ENCODE measurements at places on chromosomes 4 and X.

- DNase-seq, result no peak
These were observed 159.6 kb downstream of the STIM2 start for GRCh38 chr4:27020203-27020602.

DNA sequence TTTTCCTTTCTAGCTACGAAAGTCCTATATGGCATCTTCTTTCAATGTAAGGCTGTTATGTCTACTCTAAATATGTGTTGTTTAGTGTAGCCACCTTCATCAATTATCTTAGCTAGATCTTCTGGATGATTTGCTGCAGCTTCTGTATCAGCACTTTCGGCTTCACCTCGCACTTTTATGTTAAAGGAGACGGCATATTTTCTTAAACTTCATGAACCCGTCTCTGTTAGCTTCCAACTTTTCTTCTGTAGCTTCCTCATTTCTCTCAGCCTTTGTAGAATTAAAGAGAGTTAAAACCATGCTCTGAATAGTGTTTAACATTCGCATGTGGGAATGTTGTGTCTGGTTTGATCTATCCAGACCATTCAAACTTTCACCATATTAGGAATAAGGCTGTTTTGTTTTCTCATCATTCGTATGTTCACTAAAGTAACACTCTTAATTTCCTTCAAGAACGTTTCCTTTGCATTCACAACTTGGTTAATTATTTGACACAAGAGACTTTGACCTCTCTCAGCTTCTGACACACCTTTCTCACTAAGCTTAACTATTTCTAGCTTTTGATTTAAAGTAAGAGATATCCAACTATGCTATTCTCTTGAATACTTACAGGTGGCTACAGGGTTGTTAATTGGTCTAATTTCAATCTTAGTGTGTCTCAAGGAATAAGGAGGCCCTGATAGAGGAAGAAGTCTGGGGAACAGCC, 476.8 kb downstream of the GABRG1 start:
- no peak for DNase-seq

DNA sequence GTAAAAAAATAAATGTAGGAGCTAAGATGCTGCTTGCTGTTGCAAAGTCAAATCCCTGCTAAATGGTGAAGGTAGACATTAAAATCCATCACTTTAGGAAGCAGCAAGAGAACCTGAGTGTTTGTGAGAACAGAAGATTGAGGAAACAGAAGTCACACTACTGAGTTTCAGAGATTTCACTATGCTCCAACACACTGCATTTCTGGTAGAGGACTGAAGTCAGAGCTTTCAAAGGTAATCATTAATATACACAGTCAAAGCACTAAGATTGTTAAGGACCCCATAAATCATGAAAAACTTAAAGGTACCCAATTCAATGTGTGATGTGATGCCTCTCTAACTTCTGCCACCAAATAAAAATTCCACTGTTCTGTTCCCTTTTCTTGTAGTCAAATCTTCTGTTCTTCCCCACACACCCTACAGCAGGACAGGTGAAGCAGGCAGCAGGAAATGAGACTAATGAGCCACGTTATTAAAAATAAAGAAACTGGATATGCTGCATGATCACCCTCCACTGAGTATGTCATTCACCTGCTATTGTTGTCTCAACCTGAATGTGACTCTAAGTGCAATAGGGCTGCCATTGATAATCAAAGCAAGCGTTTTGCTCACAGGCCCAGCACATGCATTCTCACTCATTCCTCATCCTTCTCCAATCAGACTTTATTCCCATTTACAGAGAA, 28.9 kb upstream of the APELA start:
- DNase-seq, result no peak

DNA sequence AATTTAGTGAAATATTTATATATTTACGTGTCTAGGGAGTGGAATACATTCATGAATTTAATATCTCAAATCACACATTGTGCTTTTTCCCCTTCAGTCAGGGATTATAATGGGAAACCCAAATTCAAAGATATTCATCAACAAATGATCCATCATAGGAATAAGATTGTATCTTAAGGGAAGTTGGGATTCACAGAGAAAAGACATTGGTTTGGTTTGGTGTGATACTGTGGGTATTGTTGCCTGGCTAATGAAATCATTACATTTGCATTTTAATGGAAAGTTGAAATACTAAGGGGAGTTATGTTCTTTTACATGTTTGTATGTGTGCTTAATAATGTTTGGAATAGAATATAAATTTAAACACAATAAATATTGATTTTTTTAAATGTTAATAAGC, 1.7 kb downstream of the TET2 start:
- DNase-seq, result no peak

DNA sequence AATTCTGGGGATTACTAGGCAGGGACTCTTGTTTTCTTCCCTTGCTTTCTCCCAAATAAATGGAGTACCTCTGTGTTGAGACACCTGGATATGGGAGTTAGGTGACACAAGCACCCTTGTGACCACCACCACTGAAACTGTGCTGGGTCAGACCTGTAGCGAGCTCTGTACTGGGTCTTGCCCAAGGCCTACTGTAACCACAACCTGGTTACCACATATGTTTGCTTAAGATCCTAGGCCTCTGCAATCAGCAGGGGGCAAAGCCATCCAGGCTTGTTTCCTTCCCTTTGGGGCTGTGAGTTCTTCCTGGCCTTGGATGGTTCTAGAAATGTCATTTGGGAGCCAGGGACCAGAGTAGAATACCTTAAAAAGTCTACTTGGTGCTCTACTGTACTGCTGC, 49.4 kb downstream of the LPAR4 start:
- DNase-seq, result no peak

GRCh38 chr4:42871671-42872290, 20.7 kb upstream of the GRXCR1 start:
- no peak for DNase-seq

DNA sequence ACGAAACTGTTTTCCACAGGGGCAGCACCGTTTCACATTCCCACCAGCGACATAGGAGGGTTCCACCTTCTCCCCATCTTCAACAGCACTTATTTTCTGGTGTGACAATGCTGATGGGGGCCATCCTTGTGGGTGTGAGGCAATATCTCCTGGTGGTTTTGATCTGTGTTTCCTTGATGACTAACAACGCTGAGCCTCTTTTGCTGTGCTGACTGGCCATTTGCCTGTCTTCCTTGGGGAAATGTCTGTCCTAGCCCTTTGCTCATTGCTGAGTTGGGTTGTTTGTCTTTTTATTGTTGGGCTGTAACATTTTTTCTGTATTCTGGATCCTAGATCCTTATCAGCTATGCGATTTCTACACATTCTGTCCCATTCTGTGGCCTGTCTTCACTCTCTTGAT, 33.7 kb downstream of the ATP2B3 start:
- DNase-seq, result no peak

GRCh38 chr4:10732235-10732913, 47.8 kb upstream of the CLNK start:
- no peak for DNase-seq

DNA sequence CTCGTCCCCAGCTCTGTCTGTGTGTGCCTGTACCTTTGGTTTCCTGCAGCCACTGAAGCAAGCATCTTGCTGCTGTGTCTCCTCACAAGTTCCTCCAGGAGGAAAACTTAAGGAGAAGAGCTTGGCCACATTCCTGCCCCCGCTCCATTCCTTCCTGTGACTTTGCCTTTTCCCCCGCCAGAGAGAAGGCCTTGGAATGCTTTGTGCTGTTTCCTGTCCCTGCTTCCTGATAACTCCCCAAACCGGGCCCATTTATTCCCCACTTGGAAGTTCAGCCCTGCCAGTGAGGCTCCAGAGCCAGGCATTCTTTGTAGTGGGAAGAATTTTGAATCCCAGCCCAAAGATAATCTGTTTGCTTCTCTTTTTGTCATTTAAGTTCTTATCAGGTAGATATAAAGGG, 33.1 kb downstream of the SMIM10L2A start:
- no peak for DNase-seq

GRCh38 chr4:80015407-80016189, 57.4 kb downstream of the ANTXR2 start:
- no peak for DNase-seq

DNA sequence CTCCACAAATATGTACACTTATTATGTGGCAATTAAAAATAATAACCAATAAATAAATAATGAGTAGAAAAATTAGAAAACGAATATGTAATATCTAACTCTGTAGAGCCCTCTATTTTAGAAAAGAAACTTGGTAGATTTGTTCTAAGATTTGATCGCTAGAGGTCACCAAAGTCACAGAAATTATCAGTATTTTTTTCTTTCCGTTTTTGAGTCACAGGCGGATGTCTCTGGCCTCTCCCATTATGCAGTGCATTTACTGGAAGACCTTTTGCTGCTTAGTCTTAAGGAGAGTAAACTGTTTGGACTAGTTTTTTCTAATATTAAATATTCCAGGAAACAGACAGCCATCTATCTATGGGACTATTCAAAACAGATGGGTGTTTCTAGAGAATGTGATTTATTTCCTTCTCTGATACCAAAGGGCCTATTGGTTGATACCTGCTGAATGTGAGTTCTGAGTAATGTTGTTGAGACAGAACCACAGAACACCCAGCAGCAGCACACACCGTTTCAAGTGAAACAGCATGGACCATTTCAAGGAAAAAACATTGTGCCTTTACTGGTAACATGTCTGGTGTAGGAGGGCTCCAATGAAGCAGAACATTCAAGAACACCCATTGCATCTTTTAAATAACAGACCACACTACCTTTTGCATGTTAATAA, 34.0 kb upstream of the GYPA start:
- no peak for DNase-seq

Measured in H1 (cell line).